A549 treated with Hydrocortisone at 1 μM for 4 hours (cell line): ENCODE measurements at places on chromosomes 3 and 15. TPM values are rescaled to one million over a fixed set of nuclear protein-coding genes. Genes with fewer than 3 reads are reported as not detected.

Gene LTK
- total RNA-seq: 0.03 to 0.10 TPM (median 0.07 TPM) in 5 replicates

Gene TLR9
- total RNA-seq: 0.02 to 0.03 TPM in 2 of 5 replicates, not detected in the others

Gene FGF12
- 0.39 to 0.98 TPM (median 0.63 TPM) in 5 replicates for total RNA-seq

Gene EFCC1
- total RNA-seq: 0.03 TPM in 1 of 5 replicates, not detected in the others

Gene ACKR2
- 0.12 to 0.14 TPM (median 0.13 TPM) in 3 of 5 replicates, not detected in the others for total RNA-seq

Gene SMCO1
- total RNA-seq: not detected in 5 replicates

Gene GOLGA8A
- total RNA-seq: 5.3 to 8.8 TPM (median 7.7 TPM) in 5 replicates

Gene SHC4
- 0.60 to 0.93 TPM (median 0.86 TPM) in 5 replicates for total RNA-seq

Gene OTOL1
- total RNA-seq: not detected in 5 replicates

Gene FBLN2
- 1.8 to 3.3 TPM (median 2.5 TPM) in 5 replicates for total RNA-seq

Gene ANKUB1
- not detected in 5 replicates for total RNA-seq

Gene RCCD1
- 32.2 to 56.5 TPM (median 37.6 TPM) in 5 replicates for total RNA-seq

Gene CFAP100
- total RNA-seq: not detected in 5 replicates

Gene RHOV
- 3.7 to 4.8 TPM (median 4.6 TPM) in 5 replicates for total RNA-seq

Gene ZBBX
- total RNA-seq: not detected in 5 replicates

Gene NR1I2
- not detected in 5 replicates for total RNA-seq

Gene ALDH1L1
- 0.12 to 0.30 TPM (median 0.21 TPM) in 5 replicates for total RNA-seq
